ENCODE measurements at places on chromosomes 5 and 9.

- DNase-seq = no peak
Observed at GRCh38 chr9:95406121-95406520, 88.6 kb upstream of the FANCC start.

DNA sequence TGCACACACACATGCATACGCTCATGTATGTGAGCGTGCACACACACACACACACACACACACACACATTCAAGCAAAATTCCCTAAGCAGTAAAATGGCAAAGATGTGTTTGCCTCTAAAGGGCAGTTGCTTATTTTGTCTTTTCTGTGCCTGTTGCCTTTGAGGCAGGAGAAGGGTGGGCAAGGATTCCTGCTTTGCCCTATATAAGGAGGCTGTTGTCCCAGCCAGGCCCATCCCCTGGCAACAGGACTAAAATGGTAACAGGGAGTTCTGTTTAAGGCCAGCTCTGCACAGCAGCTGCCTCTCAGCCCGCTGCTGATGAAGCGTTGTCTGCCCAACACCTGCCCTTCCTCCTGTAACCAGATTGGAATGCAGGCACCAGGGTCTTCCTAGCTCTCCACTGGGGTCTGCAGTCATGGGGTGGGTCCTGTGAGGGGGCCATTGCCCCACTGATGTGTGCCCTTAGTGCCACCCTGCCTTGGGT is 64.4 kb downstream of the PPARGC1B start:
- no peak for DNase-seq

DNA sequence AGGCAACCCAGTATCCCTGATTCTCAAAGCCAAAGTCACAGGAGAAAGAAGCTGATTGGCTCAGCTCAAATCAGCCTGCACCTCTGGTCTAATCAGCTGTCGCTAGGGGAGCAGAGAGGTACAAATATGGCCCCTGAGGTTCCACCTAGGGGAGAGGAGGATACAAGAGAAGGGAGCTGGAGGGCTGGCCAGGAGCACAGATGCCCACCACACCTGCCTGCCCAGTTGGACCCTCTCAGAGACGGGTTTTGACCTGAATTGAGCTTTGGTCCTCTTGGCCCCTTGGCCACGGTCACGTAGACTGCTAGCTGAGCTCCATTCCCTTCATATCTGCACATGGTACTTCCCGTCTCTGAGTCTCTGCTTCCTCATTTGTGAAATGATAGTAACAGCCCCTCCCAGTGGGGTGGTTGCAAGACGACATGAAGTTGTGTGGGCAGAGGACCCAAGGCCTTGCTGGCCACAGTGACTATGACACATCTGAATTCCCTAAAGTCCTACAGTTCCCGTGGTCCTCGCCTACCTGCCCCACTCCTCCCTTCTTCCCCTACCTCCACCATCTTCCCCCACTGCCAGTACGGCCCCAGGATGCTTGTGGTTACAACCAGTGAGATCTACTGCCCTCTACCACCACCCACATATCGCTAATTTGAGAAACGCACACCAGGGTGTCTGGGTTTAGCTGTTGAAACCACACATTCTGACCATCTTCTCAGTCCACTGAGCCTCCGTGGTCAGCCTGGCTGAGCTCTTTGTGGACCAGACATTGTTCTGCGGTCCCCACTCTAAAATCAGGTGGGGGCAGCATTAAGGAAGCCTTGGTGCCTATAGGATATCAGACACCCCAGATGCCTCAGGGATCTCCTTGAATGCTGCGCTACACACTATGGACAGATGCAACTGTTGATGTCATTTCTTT is 60.3 kb upstream of the NEK6 start:
- DNase-seq = peak; percentile 81

DNA sequence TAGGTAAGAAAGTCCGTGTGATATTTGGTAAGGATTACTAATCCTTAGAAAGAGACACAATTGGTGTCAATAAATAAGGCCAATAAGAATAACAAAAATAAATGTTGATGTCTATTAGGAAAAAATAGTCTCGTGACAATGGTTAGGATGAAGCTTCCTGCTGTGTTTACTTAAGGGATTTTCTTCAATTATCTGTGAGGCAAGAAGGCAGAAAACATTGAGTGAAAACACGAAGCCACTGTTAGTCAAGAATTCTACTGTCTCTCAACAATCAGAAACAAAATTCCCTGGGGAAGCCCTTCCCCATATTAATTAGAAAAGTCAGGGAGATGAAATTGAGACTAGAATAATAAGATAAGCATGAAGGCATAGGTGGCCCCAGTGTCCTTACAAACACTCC is 149.0 kb downstream of the SYK start:
- DNase-seq = no peak

- DNase-seq = no peak
Observed at GRCh38 chr5:44336708-44337107, 52.5 kb downstream of the FGF10 start.

GRCh38 chr9:618478-618877 is 223.0 kb upstream of the DMRT1 start:
- DNase-seq = no peak

DNA sequence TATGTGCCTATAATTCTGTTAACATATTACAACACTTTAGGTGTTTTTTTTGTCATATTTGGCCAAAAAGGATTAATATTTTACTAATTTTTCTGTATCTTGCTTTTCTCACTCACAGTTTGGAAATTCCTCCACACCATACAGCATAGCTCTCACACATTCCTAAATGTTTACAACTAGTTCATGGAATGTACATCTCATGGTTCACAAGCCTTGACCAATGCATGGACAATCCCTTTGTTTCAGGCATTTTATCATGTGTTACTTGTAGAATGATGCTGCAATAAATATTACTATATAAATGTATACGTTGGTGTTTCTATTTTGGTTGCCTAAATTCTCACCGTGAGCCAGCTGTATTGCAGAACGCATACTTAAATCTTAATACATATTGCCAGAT is 80.5 kb upstream of the SPATA31C2 start:
- no peak for DNase-seq

DNA sequence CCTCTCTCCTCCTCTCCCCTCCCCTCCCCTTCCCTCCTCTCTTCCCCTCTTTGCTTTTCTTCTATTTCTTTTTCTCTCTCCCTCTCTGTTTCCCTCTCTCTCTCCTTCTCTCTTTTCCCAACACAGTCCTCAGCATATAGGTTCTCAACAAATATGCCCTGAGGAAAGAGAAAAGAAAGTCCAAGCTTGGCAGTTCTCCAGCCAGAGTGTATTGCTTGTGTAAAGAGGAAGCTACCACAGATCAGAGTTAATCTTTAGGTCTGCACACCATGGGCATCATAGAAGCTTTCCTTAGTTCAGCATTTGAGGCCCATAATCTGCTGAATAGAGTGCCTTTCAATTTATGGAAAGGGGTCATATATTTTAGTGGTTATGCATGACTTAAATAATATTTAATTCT is 382.8 kb upstream of the WWC1 start:
- DNase-seq = no peak

DNA sequence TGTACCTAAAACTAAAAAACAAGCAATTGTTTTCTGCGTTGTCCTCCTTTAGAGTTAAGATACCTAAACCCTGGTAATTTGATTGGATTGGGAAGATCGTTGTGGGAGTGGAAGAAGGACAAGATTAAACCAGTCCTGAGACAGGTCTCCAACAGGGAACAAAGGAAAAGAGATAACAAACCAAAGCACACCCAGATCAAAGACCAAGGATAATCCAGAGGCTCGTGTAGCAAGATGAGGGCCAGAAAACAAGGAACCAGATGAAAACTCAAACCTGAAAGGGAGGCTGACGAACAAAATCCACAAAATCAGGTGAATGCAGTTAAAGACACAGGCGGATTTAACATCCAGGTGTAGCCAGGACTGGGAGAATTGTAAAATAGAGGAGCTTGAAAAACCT is 618.1 kb downstream of the SLCO4C1 start:
- DNase-seq = no peak

GRCh38 chr9:28365020-28365640 is 791.8 kb upstream of the C9orf72 start:
- no peak for DNase-seq

- DNase-seq = no peak
Observed at GRCh38 chr5:98105681-98106080, 667.8 kb upstream of the RGMB start.

DNA sequence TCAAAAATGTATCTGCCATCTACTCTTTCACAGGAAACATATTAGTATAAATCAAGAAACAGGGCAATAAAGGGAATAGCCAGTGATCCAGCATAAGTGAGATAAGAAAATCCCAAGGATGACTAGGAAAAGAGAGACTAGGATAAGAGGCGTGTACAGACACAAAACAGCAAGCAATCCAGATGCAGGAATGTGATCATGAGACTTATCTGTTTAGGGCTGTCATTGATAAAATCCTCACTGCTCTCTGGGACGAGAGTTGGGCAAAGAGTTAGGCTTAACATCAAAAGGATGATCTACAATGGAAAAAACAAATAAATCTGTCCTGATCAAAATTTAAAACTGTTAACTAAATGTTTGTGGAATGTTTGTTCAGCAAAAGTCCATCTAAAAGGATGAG is 1156.8 kb upstream of the C9orf72 start:
- DNase-seq = no peak

DNA sequence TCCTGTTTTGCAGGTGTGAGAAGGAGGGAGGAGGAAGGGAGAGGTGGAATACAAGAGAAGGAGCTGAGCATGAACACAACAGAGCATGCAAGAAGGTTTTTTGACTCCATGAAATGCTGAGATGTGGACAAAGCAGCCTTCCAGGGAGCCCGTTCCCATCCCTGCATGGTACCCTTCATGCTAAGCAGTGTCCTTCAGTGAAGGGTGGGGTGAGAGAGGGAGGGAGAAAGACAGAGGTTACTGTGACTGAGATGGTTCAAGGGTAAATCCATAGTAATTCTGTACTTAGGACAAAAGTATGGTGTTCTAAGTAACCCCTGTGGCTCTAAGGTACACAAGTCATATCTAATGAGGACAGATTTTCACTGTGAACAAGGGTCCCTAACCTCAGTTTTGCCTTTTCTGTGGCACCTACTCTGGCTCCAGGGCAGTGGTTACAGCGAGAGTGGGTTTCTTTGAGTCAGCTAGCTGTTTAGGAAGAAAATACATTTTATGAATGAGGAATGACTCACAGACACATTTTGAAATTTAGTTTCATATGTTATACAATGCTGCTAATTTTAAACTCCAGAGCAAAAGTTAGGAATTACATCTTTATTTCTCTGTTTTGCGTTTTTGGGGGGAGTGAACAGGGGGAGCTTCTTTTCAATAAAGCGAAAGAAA is 184.9 kb upstream of the SLC12A2 start:
- no peak for DNase-seq

GRCh38 chr5:173420108-173420507 is 91.9 kb upstream of the STC2 start:
- no peak for DNase-seq

DNA sequence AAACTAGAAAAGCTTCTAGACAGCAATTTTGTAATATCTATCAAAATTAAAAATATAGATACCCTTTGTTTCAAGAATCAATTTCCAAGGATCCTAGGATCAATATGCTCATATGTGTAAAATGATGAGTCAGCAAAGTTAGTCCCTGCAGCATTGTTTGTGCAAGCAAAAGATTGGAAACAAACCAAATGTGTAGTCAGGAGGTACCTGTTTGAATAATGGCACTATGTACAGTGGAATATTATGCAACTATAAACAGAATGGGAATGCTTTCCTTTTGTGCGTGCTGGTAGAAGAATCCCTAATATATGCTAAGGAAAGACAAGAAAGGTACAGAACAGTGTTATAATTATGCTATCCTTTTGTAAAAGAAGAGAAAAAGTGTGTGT is 58.5 kb upstream of the PJA2 start:
- no peak for DNase-seq
